ENCODE measurements at places on chromosomes 2 and 18.

DNA sequence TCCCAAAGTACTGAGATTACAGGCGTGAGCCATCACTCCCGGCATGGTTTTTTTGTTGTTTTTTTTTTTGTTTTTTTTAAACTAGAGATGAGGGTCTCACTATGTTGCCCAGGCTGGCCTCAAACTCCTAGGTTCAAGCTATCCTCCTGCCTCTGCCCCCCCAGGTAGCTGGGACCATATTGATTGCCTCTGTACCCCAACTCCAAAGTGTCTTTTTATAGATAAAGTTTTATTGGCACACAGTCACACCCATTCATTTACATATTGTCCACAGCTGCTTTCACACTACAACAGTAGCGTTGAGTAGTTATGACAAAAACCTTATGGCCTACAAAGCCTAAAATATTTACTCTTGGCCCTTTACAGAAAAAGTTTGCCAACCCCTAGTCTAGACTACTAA lies 45.2 kb upstream of the SP5 start:
- H3K27ac ChIP-seq: no peak overlapping the region
- no peak overlapping the region for H3K4me3 ChIP-seq
- H3K27me3 ChIP-seq: no peaks in the 10 kb centered on the region
- no peaks in the 10 kb centered on the region for H3K4me1 ChIP-seq
- no peak for DNase-seq
- H3K36me3 ChIP-seq: no peaks in the 10 kb centered on the region

DNA sequence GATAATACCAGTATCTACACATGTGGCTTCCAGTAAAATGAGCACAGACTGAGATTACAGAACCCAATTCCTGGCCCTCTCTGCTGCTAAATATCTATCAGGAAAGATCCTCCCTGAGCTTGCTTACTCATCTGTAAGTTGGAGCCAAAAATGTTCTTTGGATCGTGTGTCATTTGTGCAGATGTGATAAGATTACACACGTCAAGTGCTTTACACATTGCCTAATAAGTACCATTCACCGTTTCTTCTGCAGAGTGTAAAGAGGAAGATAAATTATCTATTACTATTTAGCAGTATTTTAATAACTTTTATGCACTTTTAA lies 23.2 kb upstream of the SLC20A1 start:
- peak overlapping the region; percentile 67 for H3K27ac ChIP-seq
- H3K36me3 ChIP-seq: no peaks in the 10 kb centered on the region
- DNase-seq: no peak
- no peak overlapping the region for H3K4me3 ChIP-seq
- peaks cover 17% of the 10 kb centered on the region for H3K4me1 ChIP-seq

DNA sequence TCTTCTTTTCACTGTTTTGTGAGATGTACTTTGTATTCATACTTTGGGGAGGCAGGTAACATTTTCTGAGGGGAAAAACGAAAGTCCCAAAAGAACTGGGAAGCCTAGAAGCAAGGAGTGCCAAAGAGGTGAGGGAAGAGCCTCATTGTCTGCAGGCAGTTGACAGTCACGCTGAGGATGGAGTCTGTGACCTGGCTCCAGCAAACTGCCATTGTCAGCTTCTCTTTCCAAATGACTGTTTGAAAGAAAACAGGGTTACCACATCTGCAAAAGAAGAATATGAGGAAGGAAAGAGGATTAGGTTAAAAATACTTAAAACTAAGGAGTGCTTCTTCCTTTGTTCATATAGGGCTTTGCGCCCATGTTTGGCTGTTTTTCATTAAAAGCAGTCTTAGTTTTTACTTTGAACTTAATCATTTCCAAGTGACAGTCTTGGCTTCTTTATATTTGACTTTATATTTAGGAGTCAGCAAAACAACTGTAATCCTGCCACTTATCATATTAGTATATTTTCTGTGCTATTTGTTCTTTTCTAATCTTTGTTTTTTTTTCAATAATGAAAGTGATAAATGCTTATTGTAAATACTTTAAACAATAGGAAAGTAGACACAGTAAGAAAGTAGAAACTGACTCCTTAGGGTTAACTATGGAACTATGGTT lies 35.0 kb downstream of the CERS6 start:
- H3K4me1 ChIP-seq: peaks cover 10% of the 10 kb centered on the region
- H3K27me3 ChIP-seq: no peaks in the 10 kb centered on the region
- no peak for DNase-seq
- H3K4me3 ChIP-seq: no peak overlapping the region
- no peak overlapping the region for H3K27ac ChIP-seq
- H3K36me3 ChIP-seq: no peaks in the 10 kb centered on the region

- H3K4me3 ChIP-seq: no peak overlapping the region
- H3K36me3 ChIP-seq: no peaks in the 10 kb centered on the region
- no peaks in the 10 kb centered on the region for H3K27me3 ChIP-seq
- no peak for DNase-seq
Observed at GRCh38 chr2:240933966-240934700, 28.0 kb downstream of the CROCC2 start.

GRCh38 chr2:25833566-25833965 lies 44.7 kb downstream of the ASXL2 start:
- no peak for DNase-seq
- no peaks in the 10 kb centered on the region for H3K27me3 ChIP-seq
- H3K27ac ChIP-seq: no peak overlapping the region
- H3K4me1 ChIP-seq: peaks cover 5% of the 10 kb centered on the region
- no peak overlapping the region for H3K4me3 ChIP-seq
- peaks cover 33% of the 10 kb centered on the region for H3K36me3 ChIP-seq

DNA sequence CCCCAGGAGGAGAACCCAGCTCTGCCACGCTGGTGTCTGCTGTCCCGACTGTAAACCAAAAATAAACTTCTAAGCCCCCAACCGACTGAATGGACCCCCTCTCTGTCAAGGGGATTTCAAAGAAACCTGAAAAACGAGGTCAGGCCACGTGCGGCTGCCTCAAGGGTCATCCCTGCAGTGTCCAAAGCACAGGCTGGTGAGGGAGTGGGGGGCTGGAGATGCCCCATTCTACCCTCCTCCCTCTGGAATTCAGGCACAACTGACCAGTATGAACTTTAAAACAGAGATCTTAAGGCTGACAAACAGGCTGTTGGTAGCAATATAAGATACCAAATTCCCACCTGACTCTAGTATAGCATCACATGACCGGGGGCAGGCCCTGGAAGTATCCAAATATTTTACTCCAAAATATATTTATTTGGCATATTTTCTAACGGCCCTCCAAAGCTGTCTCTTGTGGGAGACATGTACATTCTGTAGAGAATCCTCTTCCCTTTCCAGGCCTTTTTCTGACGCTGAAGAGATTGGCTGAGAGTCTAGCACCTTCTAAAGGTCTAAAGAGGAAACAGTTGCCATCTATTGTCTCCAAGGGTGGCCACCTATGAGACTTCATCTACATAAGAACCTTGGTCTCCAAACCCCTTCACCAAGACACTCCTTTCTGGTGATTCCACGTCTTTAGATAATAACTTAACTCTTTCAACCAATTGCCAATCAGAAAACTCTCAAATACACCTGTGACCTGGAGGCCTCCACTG lies 40.4 kb upstream of the CTDP1 start:
- H3K27me3 ChIP-seq: no peaks in the 10 kb centered on the region
- H3K4me3 ChIP-seq: no peak overlapping the region

GRCh38 chr2:131022731-131023130 lies 70.5 kb downstream of the FAM168B start:
- H3K27me3 ChIP-seq: peaks cover 6% of the 10 kb centered on the region
- no peak overlapping the region for H3K4me3 ChIP-seq
- no peak for DNase-seq
- H3K4me1 ChIP-seq: no peaks in the 10 kb centered on the region
- no peaks in the 10 kb centered on the region for H3K36me3 ChIP-seq

DNA sequence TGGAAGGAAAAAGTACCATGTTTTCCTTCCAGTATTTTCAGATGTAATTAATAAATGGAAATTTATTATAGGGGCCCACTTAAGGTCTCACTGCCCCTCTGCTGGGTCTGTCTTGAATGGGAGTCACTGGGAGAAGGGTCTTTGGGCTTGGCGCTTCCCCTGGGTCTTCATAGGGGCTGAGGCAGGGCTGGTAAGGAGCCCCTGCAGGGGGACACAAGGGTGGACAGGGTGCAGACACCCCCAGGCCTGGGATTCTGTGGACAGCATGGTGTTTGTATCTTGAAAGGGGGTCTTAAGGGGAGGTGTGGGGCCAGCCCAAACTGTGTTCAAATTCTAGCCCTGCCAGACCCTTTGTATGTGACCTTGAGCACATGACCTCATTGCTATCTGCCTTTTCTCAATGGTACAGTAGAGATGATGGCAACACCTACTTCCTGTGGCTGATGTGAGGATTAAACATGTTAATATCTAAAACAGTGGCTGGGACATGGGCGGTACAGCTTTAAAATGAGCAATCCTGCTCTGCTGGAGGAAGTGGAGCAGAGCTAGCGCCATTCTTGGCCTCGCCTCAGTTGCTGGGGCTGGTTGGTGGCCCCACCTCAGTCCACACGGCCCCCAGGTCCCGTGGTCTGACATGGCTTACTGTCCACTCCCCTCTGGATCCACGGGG lies 71.6 kb downstream of the GNAL start:
- DNase-seq: no peak
- H3K4me3 ChIP-seq: no peak overlapping the region
- no peak overlapping the region for H3K27ac ChIP-seq
- no peaks in the 10 kb centered on the region for H3K36me3 ChIP-seq
- no peaks in the 10 kb centered on the region for H3K4me1 ChIP-seq
- H3K27me3 ChIP-seq: no peaks in the 10 kb centered on the region

GRCh38 chr2:85540133-85540648 lies 1.2 kb downstream of the MAT2A start:
- peaks cover 42% of the 10 kb centered on the region for H3K36me3 ChIP-seq
- peak overlapping the region; percentile 80 for H3K4me3 ChIP-seq

GRCh38 chr2:232336981-232337720 lies 41.4 kb upstream of the ALPP start:
- no peak overlapping the region for H3K27ac ChIP-seq
- H3K4me3 ChIP-seq: no peak overlapping the region
- peaks cover 14% of the 10 kb centered on the region for H3K36me3 ChIP-seq
- H3K4me1 ChIP-seq: no peaks in the 10 kb centered on the region
- H3K27me3 ChIP-seq: no peaks in the 10 kb centered on the region
- no peak for DNase-seq

All from esophagus squamous epithelium (tissue), 5 donors.